Natural killer cell (primary cell): ENCODE measurements at places on chromosomes 5 and 9. TPM values are rescaled to one million over a fixed set of nuclear protein-coding genes. Genes with fewer than 3 reads are reported as not detected.

Gene LAMC3
- not detected for total RNA-seq

DNA sequence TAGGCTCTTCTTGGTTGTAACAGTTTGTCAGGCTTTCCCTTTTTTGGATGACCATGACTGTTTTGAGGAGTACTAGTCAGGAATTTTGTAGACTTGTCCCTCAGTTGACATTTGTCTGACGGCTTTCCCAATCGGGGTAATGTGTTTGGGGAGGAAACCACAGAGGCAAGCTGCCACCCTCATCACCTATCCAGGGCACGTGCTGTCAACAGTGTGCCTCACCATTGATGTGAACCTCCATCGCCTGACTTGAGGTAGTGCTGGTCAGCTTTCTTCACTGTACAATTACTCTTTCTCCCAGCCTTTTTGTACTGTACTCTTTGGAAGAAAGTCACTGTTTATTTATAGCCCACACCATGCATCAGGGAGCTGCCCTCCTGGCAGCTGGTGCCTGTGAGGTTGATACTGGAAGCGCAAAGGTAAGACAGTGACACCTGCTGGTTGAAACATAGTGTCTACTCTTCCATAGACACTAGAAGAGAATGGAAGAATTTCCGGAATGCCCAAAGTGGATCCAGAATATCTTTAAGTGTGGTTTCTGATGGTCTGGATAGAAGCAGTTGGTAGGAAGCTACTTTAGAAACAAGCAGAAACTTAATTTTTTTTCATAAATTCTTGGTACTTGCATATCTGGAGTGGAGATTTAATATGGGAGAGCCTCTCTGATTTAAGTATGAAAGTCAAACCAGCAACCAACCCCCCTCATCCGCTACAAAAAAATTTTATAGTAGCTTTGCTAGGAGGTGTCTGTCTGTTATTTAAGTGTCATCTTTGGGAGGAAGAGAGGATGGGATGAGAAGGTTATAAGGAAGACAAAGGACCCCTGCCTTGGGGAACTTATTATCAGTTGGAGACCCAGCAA is 69.3 kb downstream of the SNX30 start:
- H3K36me3 ChIP-seq: peaks cover 4% of the 10 kb centered on the region
- DNase-seq: peak; percentile 51
- no peaks in the 10 kb centered on the region for H3K4me1 ChIP-seq
- no peak overlapping the region for H3K27ac ChIP-seq

Gene ARSB
- total RNA-seq: 8.9 TPM

Gene SLC6A7
- total RNA-seq: not detected

GRCh38 chr5:172642926-172643871 is 2.1 kb downstream of the NEURL1B start:
- no peak overlapping the region for H3K4me3 ChIP-seq
- H3K27me3 ChIP-seq: peaks cover 5% of the 10 kb centered on the region
- no peak overlapping the region for H3K27ac ChIP-seq
- H3K36me3 ChIP-seq: no peaks in the 10 kb centered on the region
- DNase-seq: no peak

Gene PCDHB16
- total RNA-seq: not detected

Gene FYB1
- 340 TPM for total RNA-seq

- no peak overlapping the region for H3K4me3 ChIP-seq
- H3K4me1 ChIP-seq: no peaks in the 10 kb centered on the region
- H3K27me3 ChIP-seq: no peaks in the 10 kb centered on the region
Measured at GRCh38 chr9:81408951-81409350, 280.4 kb downstream of the TLE1 start.

- no peaks in the 10 kb centered on the region for H3K27me3 ChIP-seq
- no peak overlapping the region for H3K27ac ChIP-seq
- no peak overlapping the region for H3K4me3 ChIP-seq
- no peaks in the 10 kb centered on the region for H3K4me1 ChIP-seq
- no peaks in the 10 kb centered on the region for H3K36me3 ChIP-seq
Measured at GRCh38 chr5:58803056-58803455, 220.2 kb downstream of the RAB3C start.

Gene ZNF366
- 0.54 TPM for total RNA-seq

- H3K36me3 ChIP-seq: no peaks in the 10 kb centered on the region
- peak within 1 kb of the TSS; percentile 70 for H3K4me3 ChIP-seq
- no peaks in the 10 kb centered on the region for H3K27me3 ChIP-seq
- peak within 1 kb of the TSS; percentile 46 for H3K27ac ChIP-seq
Measured at GRCh38 chr5:127072861-127073846, at the start of gene C5orf63. TSS of gene C5orf63 (minus strand) at chr5:127073502. CDS start at chr5:127058995, 14,507 bp downstream.

GRCh38 chr5:172630482-172630881 is 10.6 kb upstream of the NEURL1B start:
- no peaks in the 10 kb centered on the region for H3K4me1 ChIP-seq
- no peak for DNase-seq
- no peak overlapping the region for H3K4me3 ChIP-seq
- H3K27me3 ChIP-seq: no peaks in the 10 kb centered on the region

DNA sequence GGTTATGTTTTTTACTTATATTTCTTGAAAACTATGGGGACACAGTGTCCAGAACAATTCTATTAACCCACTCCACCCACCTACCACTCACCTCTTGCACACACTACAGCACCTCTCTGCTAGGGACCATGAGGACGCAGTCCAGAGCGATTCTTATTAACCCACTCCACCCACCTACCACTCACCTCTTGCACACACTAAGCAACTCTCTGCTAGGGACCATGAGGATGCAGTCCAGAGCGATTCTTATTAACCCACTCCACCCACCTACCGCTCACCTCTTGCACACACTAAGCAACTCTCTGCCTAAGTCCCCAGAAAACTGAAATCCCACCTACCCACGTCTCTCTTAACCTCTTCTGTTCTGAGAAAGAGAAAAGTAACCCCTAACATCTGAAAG is 2.2 kb upstream of the SHROOM1 start:
- H3K27ac ChIP-seq: no peak overlapping the region
- H3K36me3 ChIP-seq: no peaks in the 10 kb centered on the region
- peaks cover 7% of the 10 kb centered on the region for H3K27me3 ChIP-seq

Gene NIPAL4
- total RNA-seq: 0.39 TPM
